ENCODE measurements at places on chromosomes 5 and 9.

GRCh38 chr9:77085416-77085815 is 66.0 kb downstream of the FOXB2 start:
- DNase-seq = no peak

GRCh38 chr5:17448877-17449276 is 49.2 kb upstream of the TAF11L2 start:
- no peak for DNase-seq

GRCh38 chr5:38543886-38544285 is 12.6 kb downstream of the LIFR start:
- DNase-seq = no peak

- no peak for DNase-seq
These were observed 14.7 kb upstream of the OSMR start for GRCh38 chr5:38831117-38831516.

GRCh38 chr5:77881528-77881927 is 105.4 kb upstream of the TBCA start:
- DNase-seq = no peak

GRCh38 chr9:2459756-2460155 is 161.8 kb upstream of the VLDLR start:
- DNase-seq = no peak

- no peak for DNase-seq
These were observed 2.2 kb downstream of the NAA35 start for GRCh38 chr9:85942913-85943709.

DNA sequence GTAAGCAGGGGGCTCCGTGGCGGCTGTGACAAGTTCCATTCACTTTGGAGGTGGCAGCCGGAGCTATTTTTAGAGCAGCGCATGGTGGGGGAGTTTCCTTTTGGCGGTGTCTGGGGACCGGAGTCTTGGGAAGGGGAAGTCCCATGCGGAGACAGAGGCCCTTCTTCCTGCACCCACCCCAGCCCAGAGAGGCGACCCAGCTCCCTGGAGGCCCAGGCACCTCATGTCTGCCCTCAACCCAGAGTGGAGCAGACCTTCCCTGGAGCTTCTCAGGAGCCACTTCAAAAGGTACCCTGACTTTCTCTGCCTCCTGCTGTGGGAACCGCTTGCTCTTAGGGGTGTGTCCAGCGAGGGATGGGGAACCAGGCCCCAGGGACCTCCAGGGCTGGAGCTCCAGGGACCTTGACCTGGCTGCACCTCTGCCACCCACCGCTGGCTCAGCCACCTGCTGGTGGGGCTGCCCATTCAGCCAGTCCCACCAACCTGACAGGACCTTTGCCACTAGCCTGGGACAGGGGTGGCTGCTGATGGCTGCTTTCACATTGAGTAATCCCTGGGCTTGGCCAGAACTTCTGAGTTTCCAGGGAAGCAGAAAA is 34.1 kb downstream of the NEK6 start:
- DNase-seq = no peak

DNA sequence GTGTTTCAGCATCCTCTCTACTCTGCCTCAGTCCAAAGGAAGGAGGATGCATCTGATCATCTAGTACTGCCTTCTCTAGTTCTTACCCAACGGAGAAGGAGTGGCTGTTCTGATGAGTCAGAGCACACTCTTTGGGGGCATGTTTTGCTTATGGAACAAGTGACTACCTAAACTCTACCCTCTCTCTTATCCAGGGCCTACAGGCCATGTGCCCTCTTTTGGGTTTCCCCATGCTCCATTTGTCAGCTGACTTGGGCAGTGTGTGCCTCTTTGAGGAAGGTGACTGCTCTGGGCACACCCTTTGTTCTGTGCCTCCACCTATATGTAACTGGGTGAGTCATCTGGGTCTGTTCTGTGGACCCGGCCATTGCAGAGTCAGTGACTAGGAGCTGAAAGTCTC is 89.6 kb upstream of the BNC2 start:
- DNase-seq = no peak

- no peak for DNase-seq
These were observed 82.5 kb downstream of the PRRT1B start for GRCh38 chr9:131627648-131628458.

- DNase-seq = peak; percentile 18
These were observed 59.7 kb downstream of the CARTPT start for GRCh38 chr5:71778678-71779276.

- DNase-seq = no peak
These were observed 148.0 kb downstream of the MEF2C start for GRCh38 chr5:88734983-88735382.

DNA sequence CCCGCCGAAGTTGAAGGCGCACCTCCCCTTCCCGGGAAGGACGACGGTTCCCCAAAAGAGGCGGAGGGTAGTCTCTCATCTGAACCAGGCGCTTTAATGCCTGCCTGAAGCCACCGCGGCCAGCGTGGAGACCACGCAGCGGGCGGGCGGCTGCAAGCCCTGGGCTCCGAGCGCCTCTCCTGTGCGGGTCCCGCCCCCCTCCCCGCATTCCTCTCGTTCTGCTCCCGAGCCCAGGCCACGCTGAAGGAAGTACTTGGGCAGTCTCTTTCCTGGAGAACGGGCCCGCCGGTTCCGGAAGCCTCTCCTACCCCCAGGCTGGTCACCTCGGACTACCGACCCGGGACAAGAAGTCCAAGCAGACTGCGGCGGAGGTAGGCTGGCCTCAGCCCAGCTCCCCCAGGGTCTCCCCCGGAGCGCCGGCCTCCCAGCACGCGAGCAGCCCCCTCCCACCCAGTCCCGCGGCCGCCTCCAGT is 571 bp downstream of the PPIC start:
- DNase-seq = no peak

DNA sequence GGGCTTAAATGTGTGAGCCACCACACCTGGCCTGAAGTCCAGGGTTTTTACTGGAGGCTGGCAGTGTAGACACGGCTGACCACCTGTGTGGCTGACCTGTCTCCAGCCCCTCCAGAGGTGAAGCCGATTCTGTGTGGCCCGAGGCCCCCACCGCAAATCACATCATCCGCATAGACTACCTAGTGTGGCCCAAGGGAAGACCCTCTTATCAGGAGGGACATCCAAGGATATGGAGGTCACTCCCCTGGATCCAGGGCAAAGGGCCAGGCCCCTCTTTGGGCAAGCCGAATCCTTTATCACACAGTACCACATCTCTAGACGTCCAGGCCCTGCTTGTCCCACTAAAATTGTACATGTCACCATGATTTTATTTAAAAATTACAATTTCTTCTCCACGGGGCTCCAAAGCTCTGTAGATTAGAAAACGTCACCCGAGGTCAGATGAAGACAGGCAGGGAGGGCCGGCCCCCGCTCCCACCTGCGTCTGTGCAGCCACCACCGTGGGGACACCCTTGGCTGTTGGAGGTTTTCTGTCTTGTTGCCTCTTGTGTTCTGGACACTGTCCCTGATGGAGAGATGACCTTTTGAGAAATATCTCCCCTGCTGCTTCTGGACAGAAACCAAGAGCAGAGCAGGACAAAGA is 20.1 kb downstream of the LAMC3 start:
- DNase-seq = no peak
